ENCODE measurements at places on chromosomes 3 and 15. TPM values are rescaled to one million over a fixed set of nuclear protein-coding genes. Genes with fewer than 3 reads are reported as not detected.

GRCh38 chr3:123161167-123161566 lies 40.6 kb upstream of the SEC22A start:
- H3K4me1 ChIP-seq: no peaks in the 10 kb centered on the region
- no peak for DNase-seq
- no peak overlapping the region for H3K4me3 ChIP-seq
- no peaks in the 10 kb centered on the region for H3K27me3 ChIP-seq
- no peak overlapping the region for H3K27ac ChIP-seq

DNA sequence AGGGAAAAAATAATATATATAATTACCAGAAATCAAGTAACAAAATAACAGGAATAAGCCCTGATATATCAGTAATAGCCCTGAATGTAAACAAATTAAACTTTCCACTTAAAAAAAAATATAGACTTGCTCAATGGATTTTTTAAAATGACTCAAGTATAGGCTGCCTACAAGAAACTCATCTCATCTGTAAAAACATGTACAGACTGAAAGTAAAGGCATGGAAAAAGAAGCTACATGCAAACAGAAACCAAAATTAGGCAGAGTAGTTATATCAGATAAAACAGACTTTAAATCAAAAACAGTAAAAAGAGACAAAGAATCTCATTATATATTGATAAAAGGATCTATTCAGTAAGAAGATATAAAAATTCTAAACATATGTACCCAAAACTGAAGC lies 82.4 kb upstream of the STT3B start:
- H3K36me3 ChIP-seq: no peaks in the 10 kb centered on the region
- H3K27me3 ChIP-seq: no peaks in the 10 kb centered on the region

DNA sequence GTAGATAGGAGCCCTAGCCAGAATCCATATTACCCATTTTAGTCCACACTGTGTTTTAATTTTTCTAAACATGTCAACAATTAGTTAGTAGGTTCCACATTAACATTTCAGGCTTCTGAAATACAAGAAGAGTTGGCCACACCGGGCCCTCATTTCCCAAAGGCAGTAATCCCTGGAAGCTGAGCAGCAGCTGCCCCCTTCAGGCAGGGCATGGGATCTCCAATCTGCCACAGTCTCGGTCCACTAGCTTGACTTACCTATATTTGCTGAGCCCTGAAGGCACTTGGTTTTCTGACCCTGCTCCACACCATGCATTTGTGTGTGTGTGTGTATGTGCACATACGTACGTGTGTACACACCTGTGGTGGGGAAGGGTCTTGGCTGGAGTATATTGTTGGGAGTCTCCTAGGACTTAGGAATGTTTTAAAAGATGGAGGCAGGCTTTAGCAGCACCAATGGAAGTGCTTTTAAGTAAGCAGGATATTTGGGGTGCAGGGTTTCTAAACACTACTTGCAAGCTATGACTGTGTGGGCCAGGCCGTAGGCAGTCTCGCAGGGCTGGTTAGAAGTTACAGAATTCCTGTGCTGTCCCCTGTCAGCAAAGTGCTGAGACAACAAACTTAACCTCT lies 71.2 kb upstream of the SOX14 start:
- no peak overlapping the region for H3K4me3 ChIP-seq
- no peaks in the 10 kb centered on the region for H3K4me1 ChIP-seq
- no peak for DNase-seq

The ATP13A5 gene
- not detected for total RNA-seq

The CHRM5 gene
- not detected for total RNA-seq

The MAP1A gene
- total RNA-seq: 2.1 TPM

All from PC-9 (cell line).